ENCODE measurements at places on chromosomes 7 and 10. TPM values are rescaled to one million over a fixed set of nuclear protein-coding genes. Genes with fewer than 3 reads are reported as not detected.

The SVOPL gene
- 3.1 TPM for polyA plus RNA-seq

DNA sequence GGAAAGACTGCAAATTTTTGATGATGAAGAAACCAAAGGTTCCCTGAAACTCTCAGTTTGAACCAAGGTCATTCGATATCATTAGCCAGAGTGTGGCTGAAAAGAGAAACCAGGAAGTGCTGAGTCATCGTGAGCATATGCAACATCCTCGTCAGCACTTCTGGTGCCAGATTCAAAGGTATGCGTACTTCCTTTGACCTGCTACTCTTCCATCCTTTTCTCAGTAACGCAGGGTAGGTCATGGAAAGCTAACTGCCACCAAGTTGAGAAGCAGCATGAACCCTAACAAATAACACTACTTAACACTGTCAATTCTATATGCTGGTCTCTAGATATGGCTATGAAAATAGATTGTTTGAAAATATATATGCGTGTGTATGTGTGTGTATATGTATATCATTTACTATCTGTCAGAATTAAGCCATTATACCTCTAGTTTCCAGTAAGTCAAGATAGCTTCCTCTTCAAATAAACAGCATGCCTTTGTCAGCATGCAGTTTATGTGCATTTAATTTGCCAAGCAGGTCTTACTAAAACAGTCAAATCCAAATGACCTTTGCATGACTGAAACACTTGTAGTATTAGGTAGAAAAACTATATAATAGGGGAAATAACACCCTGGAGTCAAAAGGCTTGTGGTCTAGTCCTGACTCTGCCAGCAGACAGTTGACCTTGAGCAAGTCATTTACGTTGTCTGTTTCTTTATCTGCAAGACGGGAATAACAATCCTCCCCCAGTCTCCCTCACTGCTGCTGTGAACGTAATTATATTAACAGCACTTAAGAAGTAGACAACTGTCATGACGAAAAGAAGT lies 26.4 kb downstream of the CDK6 start:
- peak; percentile 43 for DNase-seq

DNA sequence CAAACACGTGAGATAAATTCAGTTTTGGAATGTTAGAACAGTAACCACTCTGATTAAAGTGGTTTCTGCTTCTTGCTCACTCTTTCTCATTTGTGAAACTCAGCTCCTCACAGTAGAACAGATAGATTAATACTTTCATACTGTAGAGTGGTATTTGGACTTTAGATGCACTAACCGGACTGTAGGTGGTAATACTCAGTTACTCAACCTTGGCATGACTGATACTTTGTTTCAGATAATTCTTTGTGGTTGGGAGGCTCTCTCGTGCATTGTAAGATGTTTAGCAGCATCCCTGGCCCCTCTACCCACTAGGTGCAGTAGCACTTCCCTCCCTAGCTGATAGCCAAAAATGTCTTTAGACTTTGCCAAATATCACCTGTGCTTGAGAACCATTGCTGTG lies 37.6 kb downstream of the MCU start:
- no peak for DNase-seq

DNA sequence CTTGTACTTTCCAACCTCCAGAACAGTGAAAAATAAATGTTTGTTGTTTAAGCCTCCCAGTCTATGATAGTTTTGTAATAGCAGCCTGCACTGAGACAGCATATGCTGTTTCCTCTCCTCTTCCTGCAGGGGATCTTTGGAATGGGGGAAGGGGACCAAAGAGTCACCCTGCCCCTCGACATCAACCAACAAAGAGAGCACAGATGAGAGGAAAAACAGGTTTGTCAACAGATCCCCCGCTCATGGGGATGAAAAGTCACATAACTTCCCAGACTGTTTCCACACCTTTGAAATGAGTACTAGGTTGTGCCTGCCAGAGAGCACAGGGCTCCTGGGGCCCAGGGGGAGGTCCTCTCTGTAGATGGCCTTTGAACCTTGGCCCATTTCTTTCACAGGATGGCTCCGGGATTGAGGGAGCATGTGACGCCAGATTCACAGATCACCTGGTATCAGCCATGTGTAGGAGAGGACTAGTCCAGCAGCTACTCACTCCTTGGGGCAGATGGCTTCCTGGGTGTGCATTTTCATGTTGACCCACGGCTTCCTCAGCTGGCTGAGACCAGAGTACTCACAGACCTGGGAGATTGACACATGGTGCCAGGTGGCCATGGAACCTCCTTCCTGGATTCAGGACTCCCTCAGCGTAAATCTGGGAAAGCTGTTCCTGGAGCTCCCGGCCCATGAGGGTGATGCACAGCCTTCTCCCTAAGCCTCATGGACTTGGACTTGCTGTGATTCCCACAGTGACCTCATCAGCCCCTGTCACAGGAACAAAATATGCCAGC lies 125.6 kb downstream of the CXCL12 start:
- no peak for DNase-seq

GRCh38 chr10:23884670-23885069 lies 324.3 kb upstream of the KIAA1217 start:
- no peak for DNase-seq

- no peak for DNase-seq
Measured at GRCh38 chr10:18666810-18667209, 7.6 kb downstream of the ARL5B start.

The PTPN20 gene
- polyA plus RNA-seq, result 2.8 TPM

GRCh38 chr10:74987339-74988053 lies 124.0 kb upstream of the SAMD8 start:
- DNase-seq, result no peak

DNA sequence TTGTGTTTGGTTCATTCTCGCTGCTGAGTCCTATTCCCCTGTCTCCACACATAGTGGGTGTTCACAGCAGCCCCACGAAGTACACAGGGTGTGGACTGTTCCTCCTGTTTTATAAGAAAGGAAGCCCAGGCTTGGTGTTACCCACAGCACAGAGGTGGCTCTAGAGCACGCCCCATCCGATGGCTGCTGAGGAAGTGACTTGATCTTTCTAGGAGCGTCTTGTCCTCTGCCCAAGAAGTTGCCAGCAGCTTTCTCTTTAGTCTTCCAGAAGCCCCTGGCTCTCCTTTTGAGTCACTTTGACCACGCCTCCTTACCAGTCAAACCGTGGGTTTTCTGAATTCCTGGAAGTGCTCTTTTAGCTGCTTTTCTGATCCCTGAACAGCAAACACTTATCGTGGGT lies 94.0 kb downstream of the GRK5 start:
- no peak for DNase-seq

DNA sequence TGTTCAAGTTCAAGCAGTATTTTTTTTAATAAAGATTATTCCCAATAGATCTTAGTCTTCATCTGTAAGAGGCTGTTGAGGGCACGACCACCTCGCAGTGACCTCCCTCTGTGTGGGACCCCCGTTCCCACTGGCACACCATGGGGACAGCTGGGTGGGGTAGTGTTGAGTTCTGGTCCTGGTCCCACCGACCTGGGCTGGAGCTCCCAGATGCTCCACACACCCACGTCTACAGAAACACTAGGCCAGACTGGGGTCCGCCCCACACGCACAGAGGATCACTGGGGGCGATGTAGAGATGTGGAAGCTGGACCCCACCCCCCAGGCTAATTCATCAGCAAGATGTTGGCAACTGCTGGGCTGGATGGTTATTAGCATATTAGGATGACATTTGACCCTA lies 623.6 kb downstream of the PTPRN2 start:
- DNase-seq, result no peak

- DNase-seq, result no peak
Measured at GRCh38 chr7:415646-416525, 103.8 kb downstream of the PDGFA start.

The CCL24 gene
- not detected for polyA plus RNA-seq

DNA sequence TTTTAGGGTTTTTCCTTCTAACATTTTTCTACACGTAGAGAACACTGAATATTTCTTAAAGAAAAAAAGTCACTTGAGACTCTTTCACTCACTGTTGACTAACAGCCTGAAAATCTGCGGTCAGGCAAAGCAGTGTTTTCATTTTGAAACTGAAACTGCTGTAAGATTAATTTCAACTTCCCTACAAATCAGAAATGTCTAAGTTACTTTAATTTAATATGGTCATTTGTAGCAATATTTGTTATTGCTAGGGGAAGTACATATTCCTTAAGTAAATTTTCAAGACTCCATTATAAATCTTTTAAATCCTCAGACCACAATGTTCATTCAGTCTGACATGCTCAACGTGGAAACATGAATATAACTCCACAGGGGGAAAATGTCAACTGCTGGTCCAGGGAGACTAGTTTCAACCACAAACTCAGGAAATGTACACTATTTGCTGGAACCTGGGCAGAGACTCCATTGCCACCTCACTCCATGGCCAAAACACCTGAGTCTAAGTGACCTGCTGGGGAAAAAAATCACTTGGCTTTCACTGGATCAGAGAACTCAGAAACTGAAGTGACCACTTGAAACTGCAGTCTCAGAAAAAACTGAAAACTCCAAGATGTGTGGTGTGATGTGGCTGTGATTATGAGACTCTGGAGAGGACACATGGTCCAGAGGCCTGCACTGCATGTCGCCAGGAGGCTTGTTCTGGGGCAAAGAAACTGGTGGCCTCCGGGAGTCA lies 161.2 kb downstream of the TAX1BP1 start:
- DNase-seq, result no peak

The AMPH gene
- 19.7 TPM for polyA plus RNA-seq

DNA sequence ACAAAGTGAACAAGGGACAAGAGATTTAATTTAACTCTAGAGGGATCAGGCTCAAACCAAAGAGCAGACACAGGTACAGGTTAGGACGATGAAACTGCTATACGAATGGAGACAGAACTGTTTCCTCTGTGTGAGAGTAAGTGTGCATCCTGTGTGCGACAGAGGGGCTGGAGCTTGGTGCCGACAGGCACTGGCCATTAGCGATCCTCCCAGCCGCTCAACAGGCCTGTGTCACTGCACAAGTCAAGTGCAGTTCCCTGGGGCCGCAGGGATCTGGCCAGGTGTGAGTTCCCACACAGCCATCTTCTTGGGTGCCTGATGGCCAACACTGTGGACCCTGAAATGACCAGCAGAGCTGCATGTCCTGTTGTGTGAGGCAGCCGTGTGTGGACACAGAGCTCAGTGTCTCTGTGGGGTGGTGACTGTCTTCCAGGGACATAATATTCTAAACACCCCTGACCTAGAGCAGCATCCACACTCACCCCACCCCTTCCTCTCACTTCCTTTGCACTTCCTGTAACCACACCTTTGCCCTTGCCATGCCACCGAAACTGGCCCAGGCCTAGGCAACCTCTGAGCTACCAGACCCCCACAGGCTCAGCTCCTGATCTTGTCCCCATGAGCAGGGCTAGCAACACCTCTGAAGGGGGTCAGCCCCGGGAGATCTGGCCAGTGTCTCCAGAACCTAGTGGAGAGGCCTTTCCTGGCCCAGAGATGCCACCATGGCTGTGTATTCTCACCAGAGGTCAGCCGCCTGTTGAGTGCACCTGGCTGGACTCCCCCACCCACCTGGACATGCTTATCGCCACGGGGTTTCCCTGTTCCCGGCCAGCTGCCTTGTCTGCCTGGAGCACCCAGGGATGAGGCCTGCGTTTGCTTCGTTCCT lies 11.7 kb upstream of the TBRG4 start:
- no peak for DNase-seq

- DNase-seq, result no peak
Measured at GRCh38 chr10:98186681-98187080, 52.2 kb downstream of the R3HCC1L start.

DNA sequence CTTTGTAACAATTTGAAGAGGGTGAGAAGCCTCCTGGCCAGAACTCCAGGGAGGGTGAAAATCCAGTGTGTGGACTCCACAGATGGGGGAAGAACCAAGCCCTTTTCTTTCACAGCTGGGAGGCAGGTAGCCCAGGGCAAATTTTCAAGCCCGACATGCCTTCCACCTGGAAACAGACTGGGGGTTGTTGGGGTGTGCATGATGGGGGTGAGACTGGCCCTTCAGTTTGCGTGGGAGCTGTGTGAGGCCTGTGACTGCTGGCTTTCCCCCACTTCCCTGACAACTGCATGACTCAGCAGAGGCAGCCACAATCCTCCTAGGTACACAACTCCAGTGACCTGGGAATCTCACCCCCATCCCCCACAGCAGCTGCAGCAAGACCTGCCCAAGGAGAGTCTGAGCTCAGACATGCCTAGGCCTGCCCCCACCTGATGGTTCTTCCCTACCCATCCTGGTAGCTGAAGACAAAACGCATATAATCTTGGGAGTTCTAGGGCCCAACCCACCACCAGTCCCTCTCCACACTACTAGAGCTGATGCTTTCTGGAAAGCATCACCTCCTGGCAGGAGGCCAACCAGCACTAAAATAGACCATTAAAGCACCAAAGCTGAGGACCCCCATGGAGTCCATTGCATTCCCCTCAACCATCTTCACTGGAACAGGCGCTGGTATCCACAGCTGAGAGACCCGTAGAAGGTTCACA lies 445.4 kb downstream of the TFEC start:
- DNase-seq, result no peak

DNA sequence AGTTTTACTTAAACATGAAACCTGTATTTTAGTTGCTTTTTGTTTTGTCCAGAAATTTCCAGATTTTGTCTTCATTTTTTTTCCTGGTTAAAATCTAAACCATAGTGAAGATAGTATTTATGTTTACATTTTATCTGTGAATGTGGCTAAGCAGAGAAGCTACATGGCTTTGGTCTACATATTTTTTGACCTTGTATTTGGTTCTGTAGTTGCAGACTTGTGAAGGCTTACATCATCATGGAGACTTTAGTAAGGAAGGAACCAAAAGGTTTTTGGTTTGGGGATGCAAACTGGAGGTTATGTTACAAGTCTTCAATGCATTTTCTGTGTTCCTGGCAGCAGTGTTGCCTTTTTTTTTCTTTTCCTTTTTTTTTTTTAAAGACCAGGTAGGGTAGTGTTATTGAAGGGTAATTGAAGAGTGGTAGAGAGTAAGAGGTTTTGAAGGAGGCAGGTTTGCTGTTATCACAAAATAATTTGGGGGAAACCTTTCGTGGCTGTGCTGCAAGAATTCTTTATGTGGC lies 30.9 kb upstream of the VDAC2 start:
- DNase-seq, result no peak

- DNase-seq, result no peak
Measured at GRCh38 chr7:151694828-151695580, 175.3 kb upstream of the RHEB start.

DNA sequence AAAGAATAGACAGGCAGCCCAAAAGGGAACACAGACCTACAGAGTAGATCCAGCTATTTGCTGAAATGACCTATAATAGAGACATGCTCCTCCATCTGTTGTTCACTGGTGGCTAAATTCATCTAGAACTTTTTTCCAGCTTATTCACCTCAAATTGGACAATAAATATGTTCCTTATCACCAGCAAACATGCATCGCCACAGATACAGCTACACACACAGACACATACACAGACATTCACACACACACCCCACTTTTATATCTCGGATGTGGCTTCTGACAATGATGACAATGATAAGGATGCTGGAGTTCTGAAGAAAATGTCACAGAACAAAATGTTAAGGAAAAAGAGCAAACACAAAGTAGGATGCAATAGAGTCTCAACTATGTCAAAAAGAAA lies 175.4 kb downstream of the LSM5 start:
- no peak for DNase-seq

- no peak for DNase-seq
Measured at GRCh38 chr10:115514895-115515294, 421.7 kb downstream of the ATRNL1 start.

Measured in renal cortex interstitium (tissue), 15 donors.